ENCODE measurements at places on chromosomes 7 and 10.

DNA sequence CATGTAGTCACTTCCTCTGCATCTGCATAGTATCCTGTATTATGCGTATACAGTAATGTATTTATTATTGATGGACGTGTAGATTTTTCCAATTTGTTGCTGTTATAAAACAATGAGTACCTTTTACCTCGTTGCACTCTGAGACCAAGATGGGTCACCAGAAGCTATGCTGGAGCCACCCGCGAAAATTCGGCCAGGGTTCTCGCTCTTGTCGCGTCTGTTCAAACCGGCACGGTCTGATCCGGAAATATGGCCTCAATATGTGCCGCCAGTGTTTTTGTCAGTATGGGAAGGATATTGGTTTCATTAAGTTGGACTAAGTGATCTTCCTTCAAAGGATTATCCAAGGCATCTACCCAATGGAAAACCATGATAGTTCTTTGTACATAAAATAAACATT, 1.0 kb downstream of the PSMC2 start:
- no peak for DNase-seq

- no peak for DNase-seq
Measured at GRCh38 chr7:22574754-22575520, 74.9 kb upstream of the STEAP1B start.

DNA sequence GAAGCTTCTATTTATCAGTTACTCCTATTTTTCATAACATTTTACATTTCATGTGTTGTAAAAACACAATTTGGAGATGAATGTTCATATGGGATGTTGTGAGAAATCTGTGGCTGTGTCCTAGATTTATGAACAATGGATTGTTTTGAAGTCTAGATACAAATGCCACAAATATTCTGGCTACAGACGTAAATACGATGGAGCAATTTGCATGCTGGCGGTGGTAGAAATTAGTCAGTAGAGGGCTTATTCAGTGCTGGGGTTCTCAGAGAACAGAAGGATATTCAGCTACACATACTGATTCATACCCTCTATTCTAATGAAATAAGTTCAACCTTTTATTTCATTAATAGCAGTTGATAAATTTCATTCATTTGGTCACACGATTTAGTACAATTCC, 48.8 kb downstream of the PLPP4 start:
- no peak for DNase-seq

- no peak for DNase-seq
Measured at GRCh38 chr10:118960157-118961090, 69.1 kb upstream of the NANOS1 start.

DNA sequence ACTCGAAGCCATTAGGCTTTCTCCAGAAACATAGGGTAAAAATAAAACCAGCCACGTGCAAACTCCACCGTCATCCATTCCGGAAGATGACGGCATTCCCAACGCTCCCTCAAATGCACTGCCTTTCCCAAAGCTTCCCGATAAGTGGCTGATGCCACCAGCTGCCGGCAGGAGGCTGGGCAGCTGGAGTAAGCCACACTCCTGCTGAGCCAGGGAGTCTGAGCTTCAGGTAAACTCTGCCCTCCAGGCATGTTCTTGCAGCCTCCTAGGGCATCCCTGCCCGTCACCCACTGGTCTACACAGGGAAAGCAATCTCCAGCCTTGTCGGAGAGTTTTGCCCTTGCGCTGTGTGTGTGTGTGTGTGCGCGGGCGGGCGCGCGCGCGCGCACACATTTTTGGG, 40.5 kb upstream of the TMEM273 start:
- DNase-seq: no peak

DNA sequence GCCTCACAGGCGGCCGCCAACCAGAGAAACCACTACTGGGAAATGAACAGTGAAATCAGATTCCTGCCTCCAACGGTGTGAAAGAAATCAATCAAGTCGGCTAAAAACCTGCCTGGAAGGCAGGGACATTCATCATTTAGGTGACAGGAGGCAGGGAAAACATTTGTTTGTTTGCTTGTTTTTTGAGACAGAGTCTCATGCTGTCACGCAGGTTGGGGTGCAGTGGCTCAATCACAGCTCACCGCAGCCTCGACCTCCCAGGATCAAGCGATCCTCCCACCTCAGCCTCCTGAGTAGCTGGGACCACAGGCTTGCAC, 30.5 kb downstream of the AP5Z1 start:
- no peak for DNase-seq

GRCh38 chr7:69052447-69052846, 545.8 kb upstream of the AUTS2 start:
- no peak for DNase-seq

- no peak for DNase-seq
Measured at GRCh38 chr10:124197371-124198124, 104.2 kb upstream of the CHST15 start.

DNA sequence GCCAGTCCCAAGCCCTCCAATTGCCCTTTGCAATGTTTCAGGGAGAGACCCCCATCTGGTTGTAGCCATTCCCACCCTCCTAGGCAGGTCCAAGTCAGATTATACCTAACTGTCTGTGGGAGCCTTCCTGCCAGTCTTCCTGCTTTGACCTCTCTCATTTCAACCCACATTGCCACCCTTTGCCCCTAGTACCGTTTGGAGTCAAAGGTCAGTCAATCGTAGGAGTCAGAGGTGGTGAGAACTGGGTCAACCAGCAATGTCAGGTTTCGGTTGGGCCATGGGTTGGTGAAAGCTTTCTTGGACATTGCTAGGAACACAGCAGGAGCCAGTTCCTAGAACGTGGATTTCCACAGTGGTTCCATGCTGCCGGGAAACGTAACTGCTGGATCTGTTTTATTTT, 269.4 kb upstream of the GHITM start:
- DNase-seq: no peak

- DNase-seq: no peak
Measured at GRCh38 chr10:82267960-82268359, 393.0 kb downstream of the NRG3 start.

DNA sequence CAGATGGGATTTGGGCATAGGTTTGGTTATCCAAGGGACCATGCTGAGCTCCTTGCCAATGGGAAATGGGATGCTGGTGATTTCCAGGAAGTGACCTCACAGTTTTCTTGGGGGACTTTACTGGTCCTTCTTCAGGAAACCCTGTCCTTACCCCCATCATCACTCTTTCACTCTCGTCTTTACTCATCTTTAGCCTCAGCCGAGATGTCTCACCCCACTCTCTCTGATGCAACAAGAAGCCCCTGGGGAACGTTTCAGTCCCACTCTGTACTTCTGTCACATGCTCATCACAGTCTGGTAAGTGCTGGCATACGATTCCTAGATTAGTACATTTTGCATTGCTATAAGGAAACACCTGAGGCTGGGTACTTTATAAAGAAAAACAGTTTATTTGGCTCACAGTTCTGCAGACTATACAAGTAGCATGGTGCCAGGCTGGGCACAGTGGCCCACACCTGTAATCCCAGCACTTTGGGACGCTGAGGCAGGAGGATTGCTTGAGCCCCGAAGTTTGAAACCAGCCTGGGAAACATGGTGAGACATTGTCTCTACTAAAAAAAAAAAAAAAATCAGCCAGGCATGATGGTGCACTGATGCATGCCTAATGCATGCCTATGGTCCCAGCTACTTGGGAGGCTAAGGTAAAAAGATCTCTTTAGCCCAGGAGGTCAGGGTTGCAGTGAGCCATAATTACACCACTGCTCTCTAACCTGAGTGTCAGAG, 63.5 kb upstream of the VKORC1L1 start:
- DNase-seq: no peak

DNA sequence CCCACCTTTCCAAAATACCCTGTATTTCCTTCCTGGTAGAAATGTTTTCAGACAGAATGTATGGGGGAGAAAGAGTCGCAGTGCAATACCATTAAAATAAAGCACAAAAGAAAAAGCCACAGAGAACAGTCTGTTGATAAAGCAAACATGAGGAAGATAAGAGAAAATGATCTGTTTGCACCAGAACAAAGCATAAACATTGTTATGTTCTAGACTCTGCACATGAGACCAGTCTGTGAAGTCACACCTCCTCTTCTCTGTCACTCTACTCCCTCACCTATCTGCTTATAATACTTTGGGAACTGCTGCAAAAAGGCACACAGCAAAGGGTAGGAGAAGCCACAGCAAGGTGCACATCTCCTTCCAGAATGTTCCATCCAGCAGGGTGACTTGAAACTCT, 67.2 kb upstream of the LRGUK start:
- DNase-seq: no peak

DNA sequence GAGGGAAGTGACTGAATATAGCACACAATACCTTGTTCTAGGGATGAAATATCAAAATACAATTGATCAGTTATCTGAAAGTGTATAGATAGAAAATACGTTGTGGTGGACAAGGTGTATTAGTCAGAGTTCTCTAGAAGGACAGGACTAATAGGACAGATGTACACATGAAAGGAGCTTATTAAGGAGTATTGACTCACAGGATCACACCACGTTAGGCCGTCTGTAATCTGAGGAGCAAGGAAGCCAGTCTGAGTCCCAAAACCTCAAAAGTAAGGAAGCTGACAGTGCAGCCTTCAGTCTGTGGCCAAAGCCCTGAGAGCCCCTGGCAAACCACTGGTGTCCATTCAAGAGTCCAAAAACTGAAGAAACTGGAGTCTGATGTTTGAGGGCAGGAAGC, 406.1 kb downstream of the MDFIC start:
- DNase-seq: no peak

GRCh38 chr10:119274519-119275045, 67.2 kb downstream of the GRK5 start:
- DNase-seq: no peak

DNA sequence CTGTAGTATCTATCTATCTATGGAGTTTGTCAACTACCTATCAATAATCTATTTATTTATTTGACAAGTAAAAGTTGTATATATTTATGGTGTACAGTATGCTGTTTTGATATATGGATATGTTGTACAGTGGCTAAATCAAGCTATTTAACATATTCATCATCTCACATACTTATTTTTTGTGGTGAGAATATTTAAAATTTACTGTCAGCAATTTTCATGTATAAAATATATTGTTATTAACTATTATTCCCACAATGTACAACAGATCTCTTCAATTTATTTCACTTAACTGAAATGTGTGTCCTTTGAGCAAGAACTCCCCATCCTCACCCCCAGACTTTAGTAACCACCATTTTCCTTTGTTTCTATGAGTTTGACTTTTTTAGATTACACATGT, 14.5 kb downstream of the AGR3 start:
- DNase-seq: no peak

GRCh38 chr10:125226005-125226404, 65.6 kb upstream of the CTBP2 start:
- DNase-seq: no peak

DNA sequence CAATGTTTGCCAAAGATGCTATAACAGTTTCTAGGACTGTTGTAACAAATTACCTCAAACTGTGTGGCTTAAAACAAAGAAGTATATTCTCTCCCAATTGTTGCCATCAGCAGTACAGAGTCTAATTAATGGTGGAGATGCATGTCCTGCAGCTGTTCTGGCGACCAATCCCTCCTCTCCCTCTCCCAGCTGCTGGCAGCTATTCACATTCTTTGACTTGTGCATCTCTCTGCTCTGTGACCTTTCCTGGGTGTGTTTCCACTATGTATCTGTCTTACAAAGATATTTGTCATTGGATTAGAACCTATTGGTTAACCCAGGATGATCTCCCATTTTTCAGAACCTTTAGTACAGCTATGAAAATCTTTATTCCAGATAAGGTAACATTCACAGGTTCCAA, 561.7 kb upstream of the POM121L12 start:
- no peak for DNase-seq

Data from brain microvascular endothelial cell (primary cell).